Activated T-cell treated with anti-CD3 and anti-CD28 coated beads, Interleukin-2, amount 50 U/mL, for 72 hours (primary cell): ENCODE measurements at places on chromosomes 16 and 17. TPM values are rescaled to one million over a fixed set of nuclear protein-coding genes. Genes with fewer than 3 reads are reported as not detected.

The KCNH4 gene
- total RNA-seq = 0.39 TPM

The RPGRIP1L gene
- total RNA-seq = 4.4 TPM

The PPL gene
- 0.22 TPM for total RNA-seq

The MED13 gene
- 61.6 TPM for total RNA-seq

The HSF4 gene
- total RNA-seq = 87.7 TPM
